Breast epithelium (tissue), 4 donors: ENCODE measurements at places on chromosomes 4 and X.
A peak's percentile ranks its signal among the peaks of the same experiment; 100 is the strongest.

DNA sequence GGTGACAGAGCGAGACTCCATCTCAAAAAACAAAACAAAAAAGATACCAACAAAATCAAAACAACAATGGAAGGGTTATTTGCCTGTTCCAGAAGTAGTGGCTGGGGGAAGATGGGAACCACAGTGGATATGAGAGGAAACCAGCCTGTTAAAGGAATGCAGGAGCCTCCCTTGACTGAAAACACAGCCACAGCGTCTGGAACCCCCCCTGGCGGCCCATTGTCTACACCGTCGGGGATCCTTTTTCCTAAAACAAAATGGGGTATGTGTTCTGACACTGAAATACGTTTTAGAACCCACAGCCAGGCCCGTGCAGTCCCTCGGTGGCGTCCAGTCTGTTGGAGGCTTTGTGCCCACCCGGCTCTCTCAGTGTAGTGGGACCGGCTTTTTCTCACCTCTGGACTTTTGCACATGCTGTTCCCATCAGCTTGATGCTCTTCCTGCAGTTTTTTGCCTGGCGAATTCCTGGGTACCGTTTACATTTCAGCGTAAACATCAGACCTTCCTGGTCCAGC, 19.6 kb downstream of the PIGG start:
- H3K4me1 ChIP-seq: no peaks in the 10 kb centered on the region
- no peak for DNase-seq
- H3K36me3 ChIP-seq: peaks cover 33% of the 10 kb centered on the region
- no peaks in the 10 kb centered on the region for H3K27me3 ChIP-seq
- H3K4me3 ChIP-seq: no peak overlapping the region
- no peak overlapping the region for H3K27ac ChIP-seq

GRCh38 chr4:70158576-70158975, 4.5 kb downstream of the PRR27 start:
- no peaks in the 10 kb centered on the region for H3K36me3 ChIP-seq
- no peak for DNase-seq
- H3K27me3 ChIP-seq: no peaks in the 10 kb centered on the region
- no peak overlapping the region for H3K4me3 ChIP-seq

DNA sequence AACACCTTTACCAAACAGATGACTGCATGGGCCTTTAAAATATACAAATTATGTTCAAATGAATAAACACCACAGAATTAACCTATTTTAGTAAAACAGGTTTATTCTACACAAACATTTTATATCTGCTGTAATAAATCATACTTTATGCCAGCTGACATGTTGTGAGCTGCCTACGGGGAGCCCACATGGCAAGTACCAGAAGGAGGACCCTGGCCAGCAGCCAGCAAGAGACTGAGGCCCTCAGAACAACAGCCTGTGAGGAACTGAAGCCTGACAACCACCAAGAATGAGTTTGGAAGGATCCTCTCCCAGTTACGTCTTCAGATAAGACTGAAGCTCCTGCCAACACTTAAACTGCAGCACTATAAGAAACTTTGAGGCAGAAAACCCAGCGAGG, 377.0 kb downstream of the PDGFC start:
- no peak overlapping the region for H3K4me3 ChIP-seq
- no peaks in the 10 kb centered on the region for H3K36me3 ChIP-seq
- no peak for DNase-seq
- H3K27ac ChIP-seq: no peak overlapping the region

- DNase-seq: no peak
- no peaks in the 10 kb centered on the region for H3K4me1 ChIP-seq
- H3K27me3 ChIP-seq: no peaks in the 10 kb centered on the region
- no peak overlapping the region for H3K4me3 ChIP-seq
- H3K36me3 ChIP-seq: no peaks in the 10 kb centered on the region
Observed at GRCh38 chr4:152039691-152040090, 278.9 kb upstream of the GATB start.

GRCh38 chr4:151573945-151574344, 165.0 kb downstream of the FHIP1A start:
- H3K36me3 ChIP-seq: no peaks in the 10 kb centered on the region
- H3K4me3 ChIP-seq: no peak overlapping the region
- H3K4me1 ChIP-seq: no peaks in the 10 kb centered on the region
- H3K27ac ChIP-seq: no peak overlapping the region
- H3K27me3 ChIP-seq: no peaks in the 10 kb centered on the region

DNA sequence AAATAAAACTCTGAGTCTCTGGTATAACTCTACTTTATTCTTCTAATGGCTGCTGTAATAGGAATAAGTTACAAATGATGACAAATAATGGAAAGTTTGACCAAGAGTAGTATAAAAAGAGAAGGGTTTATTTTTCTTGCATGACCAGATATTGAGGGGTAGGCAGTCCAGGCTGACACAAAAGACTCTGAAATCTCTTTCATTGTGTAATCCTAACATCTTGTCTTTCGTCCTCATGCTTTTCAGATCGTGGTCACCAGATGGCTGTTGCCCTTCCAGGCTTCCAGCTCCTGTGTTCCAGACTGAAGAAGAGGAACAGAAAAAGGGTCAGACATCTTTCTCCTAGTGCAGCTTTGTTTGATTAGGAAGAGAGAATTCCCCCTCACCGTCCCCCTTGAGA, 176.9 kb upstream of the GK2 start:
- H3K27me3 ChIP-seq: no peaks in the 10 kb centered on the region
- H3K36me3 ChIP-seq: no peaks in the 10 kb centered on the region
- no peaks in the 10 kb centered on the region for H3K4me1 ChIP-seq
- no peak for DNase-seq
- H3K4me3 ChIP-seq: no peak overlapping the region
- no peak overlapping the region for H3K27ac ChIP-seq

- no peaks in the 10 kb centered on the region for H3K4me1 ChIP-seq
- no peaks in the 10 kb centered on the region for H3K36me3 ChIP-seq
- H3K4me3 ChIP-seq: peak overlapping the region; percentile 53
- H3K27me3 ChIP-seq: peaks cover 58% of the 10 kb centered on the region
Observed at GRCh38 chrX:48468693-48469691, 1.1 kb downstream of the SLC38A5 start.

- H3K36me3 ChIP-seq: no peaks in the 10 kb centered on the region
- no peak overlapping the region for H3K27ac ChIP-seq
- no peaks in the 10 kb centered on the region for H3K4me1 ChIP-seq
- no peak overlapping the region for H3K4me3 ChIP-seq
- DNase-seq: no peak
Observed at GRCh38 chr4:47672696-47673095, 165.2 kb downstream of the CORIN start.

GRCh38 chr4:8410066-8410625, 30.4 kb downstream of the ACOX3 start:
- no peak overlapping the region for H3K27ac ChIP-seq
- H3K4me3 ChIP-seq: no peak overlapping the region
- H3K4me1 ChIP-seq: no peaks in the 10 kb centered on the region
- no peaks in the 10 kb centered on the region for H3K36me3 ChIP-seq
- H3K27me3 ChIP-seq: no peaks in the 10 kb centered on the region
- no peak for DNase-seq

DNA sequence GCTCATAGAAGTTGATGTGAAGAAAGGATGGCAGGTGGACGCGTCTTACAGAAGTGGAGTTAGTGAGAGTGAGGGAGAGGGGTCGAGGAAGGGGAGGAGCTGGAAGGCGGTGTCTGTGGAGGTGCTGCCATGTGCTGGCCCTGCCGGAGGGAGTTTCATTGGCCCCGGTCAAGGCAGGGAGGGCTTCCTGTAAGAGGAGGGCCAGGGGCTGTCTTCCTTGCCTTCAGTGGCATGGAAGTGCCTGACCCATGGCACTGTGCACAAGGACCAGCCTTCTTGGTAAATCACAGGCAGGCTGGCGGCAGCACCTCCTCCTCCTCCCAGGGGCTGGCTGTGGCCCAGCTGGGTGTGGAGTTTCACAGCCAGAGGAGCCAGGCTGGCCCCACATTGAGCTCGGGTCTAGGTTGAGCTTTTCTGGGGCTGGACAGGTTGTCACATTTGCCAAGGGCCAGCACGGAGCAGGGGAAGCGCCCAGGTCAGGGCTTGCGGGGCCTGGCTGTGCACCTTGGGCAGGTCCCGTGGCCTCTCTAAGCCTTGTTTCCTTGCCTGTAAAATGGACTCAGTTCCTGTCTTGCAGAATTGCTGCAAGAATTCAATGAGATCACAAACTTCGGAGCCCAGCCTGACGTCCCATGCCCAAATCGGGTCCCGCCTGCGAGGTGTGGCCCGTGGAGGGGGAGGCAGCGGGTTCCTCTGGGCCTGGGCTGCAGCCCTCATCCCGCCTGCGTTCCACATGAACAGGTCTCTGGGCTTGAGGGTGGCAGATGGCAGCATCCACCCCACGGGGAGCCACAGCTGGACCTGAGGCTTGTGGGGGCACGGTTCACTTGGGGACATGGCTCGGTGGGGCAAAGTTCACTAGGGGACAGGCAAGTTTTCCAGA, 7.0 kb downstream of the HTRA3 start:
- no peak overlapping the region for H3K4me3 ChIP-seq
- H3K27ac ChIP-seq: peak overlapping the region; percentile 32
- H3K4me1 ChIP-seq: no peaks in the 10 kb centered on the region
- no peak for DNase-seq
- H3K36me3 ChIP-seq: no peaks in the 10 kb centered on the region
- H3K27me3 ChIP-seq: no peaks in the 10 kb centered on the region

- peak overlapping the region; percentile 96 for H3K27ac ChIP-seq
Observed at GRCh38 chr4:87005369-87005689, 70.5 kb downstream of the AFF1 start.

- H3K27me3 ChIP-seq: no peaks in the 10 kb centered on the region
- no peak overlapping the region for H3K27ac ChIP-seq
- H3K4me1 ChIP-seq: no peaks in the 10 kb centered on the region
- no peak overlapping the region for H3K4me3 ChIP-seq
Observed at GRCh38 chr4:109955146-109955545, 42.5 kb downstream of the EGF start.

DNA sequence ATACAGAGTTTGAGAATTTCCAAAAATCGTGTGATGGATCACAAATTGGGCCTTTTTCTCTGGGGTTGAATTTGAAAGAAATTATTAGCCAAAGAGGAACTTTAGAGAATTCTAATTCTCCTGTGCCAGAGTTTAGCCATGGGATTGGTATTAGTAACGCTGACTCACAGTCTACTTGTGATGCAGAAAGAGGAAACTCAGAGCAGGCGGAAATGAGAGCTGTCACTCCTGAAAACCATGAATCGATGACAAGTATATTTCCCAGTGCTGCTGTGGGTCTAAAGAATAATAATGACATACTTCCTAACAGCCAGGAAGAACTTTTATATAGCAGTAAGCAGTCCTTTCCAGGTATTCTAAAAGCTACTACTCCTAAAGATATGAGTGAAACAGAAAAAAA, 64.9 kb downstream of the N4BP2 start:
- no peaks in the 10 kb centered on the region for H3K4me1 ChIP-seq
- no peaks in the 10 kb centered on the region for H3K36me3 ChIP-seq
- DNase-seq: no peak
- no peak overlapping the region for H3K4me3 ChIP-seq
- H3K27ac ChIP-seq: no peak overlapping the region

- H3K4me3 ChIP-seq: peak overlapping the region; percentile 67
- peak; percentile 86 for DNase-seq
- H3K27ac ChIP-seq: peak overlapping the region; percentile 84
- peaks cover 4% of the 10 kb centered on the region for H3K4me1 ChIP-seq
- no peaks in the 10 kb centered on the region for H3K36me3 ChIP-seq
Observed at GRCh38 chrX:275967-276580, 5.1 kb upstream of the PLCXD1 start.

GRCh38 chr4:141636082-141636770, at the start of gene IL15:
TSS of gene IL15 (plus strand) at chr4:141636583. CDS start at chr4:141719465, 82,882 bp downstream.
- H3K4me1 ChIP-seq: no peaks in the 10 kb centered on the region
- peak; percentile 62 for DNase-seq
- H3K4me3 ChIP-seq: peak within 1 kb of the TSS; percentile 92

GRCh38 chrX:10922159-10922558, 189.0 kb upstream of the HCCS start:
- H3K27me3 ChIP-seq: peaks cover 15% of the 10 kb centered on the region
- no peak overlapping the region for H3K27ac ChIP-seq
- no peaks in the 10 kb centered on the region for H3K36me3 ChIP-seq
- H3K4me1 ChIP-seq: no peaks in the 10 kb centered on the region
- no peak for DNase-seq
- no peak overlapping the region for H3K4me3 ChIP-seq

DNA sequence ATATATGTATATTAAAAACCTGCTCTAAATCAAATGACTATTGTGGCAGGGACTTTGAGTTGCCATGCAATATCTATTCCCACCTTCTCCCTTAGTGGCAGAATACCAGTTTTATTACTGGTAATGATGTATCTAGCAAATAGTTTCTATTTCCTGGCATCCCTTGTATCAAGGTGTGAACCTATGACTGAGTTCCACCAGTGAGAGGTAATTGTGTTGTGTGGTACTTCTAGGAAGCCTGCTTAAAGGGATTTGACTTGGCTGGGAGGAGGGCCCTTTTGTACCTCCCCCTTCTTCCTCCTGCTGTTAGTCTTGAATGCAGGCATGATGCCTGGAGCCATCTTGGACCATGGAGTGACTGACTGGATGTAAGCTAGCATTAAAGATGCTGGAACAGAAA, 65.4 kb upstream of the DYNLT3 start:
- no peak overlapping the region for H3K27ac ChIP-seq
- H3K4me3 ChIP-seq: no peak overlapping the region
- H3K4me1 ChIP-seq: no peaks in the 10 kb centered on the region
- no peaks in the 10 kb centered on the region for H3K36me3 ChIP-seq
- DNase-seq: no peak
- H3K27me3 ChIP-seq: no peaks in the 10 kb centered on the region

DNA sequence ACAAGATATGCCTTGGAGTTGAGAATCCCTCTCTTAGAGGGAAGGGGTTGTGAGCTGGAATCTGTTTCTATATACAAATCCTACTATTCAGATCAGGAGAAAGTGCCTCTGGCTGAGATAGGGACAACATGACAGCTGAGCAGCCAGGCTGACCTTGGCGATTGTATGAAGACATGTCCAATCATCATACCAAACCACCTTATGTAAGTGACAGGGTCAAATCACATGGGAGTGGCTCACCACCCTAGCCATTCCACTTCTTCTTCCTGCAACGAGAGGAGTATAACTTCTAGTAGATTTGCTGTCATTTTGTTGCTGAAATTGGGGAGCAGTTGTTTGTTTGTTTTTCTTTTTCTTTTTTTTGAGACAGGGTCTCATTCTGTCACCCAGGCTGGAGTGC, 48.3 kb upstream of the TMEM150C start:
- DNase-seq: no peak
- H3K36me3 ChIP-seq: no peaks in the 10 kb centered on the region
- H3K4me1 ChIP-seq: no peaks in the 10 kb centered on the region
- H3K27me3 ChIP-seq: no peaks in the 10 kb centered on the region

DNA sequence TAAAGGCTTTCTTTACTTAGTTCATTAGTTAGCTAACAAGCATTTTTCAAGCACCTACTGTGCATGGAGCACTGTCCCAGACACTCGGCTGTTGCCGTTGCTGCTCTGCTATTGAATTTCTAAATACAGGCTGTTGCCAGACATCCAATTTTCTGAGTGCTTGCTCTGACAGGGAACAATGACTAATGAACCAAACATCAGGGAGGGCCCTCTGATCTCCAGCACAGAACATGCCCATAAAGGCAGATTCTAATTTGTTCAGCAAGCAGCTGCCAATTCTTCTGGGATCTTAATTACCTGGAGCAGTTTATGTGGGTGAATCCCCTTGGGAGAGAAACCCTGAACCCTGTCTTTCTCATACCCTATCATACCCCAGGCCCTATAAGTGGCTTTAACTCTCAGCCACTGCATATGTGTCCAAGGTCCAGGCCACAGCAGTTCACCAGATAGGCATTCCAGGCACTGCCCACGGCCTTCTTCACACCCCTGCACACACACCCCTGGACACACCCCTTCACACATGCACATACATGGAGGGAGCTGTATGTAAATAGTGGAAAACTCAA, 27.9 kb downstream of the TSC22D3 start:
- H3K27me3 ChIP-seq: no peaks in the 10 kb centered on the region
- no peak overlapping the region for H3K4me3 ChIP-seq
- no peaks in the 10 kb centered on the region for H3K4me1 ChIP-seq
- no peak for DNase-seq
- H3K27ac ChIP-seq: peak overlapping the region; percentile 34

GRCh38 chrX:134461437-134461836, 1.5 kb downstream of the HPRT1 start:
- H3K27ac ChIP-seq: no peak overlapping the region
- H3K4me1 ChIP-seq: no peaks in the 10 kb centered on the region
- no peaks in the 10 kb centered on the region for H3K36me3 ChIP-seq
